ENCODE measurements at places on chromosomes 2 and 18.

GRCh38 chr2:176278927-176279326, 9.7 kb downstream of the MTX2 start:
- DNase-seq = no peak

GRCh38 chr2:16206191-16206944, 266.0 kb downstream of the MYCN start:
- DNase-seq = no peak

DNA sequence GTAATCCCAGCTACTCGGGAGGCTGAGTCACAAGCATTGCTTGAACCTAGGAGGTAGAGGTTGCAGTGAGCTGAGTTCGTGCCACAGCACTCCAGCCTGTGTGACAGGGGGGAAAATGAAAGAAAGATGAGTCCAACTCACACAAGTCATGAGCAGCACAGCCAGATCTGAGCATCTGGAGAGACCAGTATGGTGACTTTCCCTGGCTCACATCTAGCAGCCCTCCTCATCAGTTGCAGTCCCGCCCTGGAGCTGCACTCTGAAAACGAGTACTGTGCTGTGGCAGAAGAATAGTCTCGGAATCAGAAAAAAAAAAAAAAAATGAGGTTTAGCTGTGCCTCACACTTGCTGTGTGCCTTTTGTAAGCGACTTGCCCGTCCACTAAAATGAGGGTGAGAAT, 74.4 kb upstream of the TRIB2 start:
- no peak for DNase-seq

DNA sequence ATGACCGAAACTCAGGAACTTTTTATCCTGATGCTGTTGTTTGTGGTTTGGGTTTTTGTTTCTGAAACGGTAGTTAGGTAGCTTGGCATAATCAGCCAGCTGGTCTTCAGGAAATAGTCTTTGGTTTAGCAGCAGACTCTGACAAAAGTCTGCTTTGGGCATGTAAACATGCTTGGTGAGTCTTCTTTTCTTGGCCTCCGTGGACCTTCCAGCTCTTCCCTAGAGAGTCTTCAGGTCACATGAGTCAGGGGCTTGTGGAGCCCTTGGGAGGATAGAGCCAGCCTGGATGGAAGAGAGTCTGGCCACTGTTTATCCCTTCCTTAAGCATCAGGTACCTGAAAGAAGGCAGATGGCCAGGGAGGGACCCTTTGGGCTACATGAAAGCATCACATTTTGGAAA, 154.5 kb downstream of the MGAT5 start:
- DNase-seq = no peak

DNA sequence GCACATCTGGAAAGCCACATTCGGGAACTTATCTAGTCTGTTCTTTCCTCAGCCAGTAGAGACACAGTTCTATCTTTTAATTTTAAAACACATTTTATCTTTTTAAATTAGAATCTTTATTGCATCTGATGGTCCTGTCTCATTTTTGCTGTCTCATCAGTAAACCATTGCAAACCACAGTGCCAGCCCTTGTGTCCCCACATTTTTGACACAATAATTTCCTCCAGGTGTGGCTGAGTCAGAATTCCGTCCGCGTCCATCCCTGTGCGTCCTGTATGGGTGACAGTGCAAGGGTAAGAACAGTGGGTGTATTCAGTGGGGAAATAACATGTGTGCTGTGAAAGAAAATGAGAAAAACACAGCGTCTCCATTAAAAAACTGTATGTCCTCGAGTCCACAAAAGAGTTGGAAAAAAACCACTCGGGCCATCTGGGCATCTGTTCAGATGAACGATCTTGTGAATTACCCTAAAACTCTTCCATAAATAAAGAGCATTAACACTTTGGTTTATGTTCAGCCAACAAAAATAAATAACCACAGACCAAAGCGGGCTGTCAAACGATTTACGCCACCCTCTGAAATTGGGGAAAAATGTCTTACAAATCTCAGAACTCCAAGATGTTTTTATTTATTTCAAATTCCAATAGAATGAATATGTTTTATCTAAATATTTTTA, 137.3 kb downstream of the ZNF516 start:
- DNase-seq = no peak

GRCh38 chr2:115584507-115584906, 1142.1 kb downstream of the DPP10 start:
- no peak for DNase-seq

GRCh38 chr2:54605836-54606235, 117.6 kb upstream of the EML6 start:
- DNase-seq = no peak

- no peak for DNase-seq
Measured at GRCh38 chr2:151239624-151240023, 22.0 kb downstream of the RBM43 start.

GRCh38 chr18:36420826-36421225, 123.3 kb downstream of the FHOD3 start:
- DNase-seq = no peak

GRCh38 chr18:61855449-61856378, 37.1 kb downstream of the RNF152 start:
- DNase-seq = no peak

DNA sequence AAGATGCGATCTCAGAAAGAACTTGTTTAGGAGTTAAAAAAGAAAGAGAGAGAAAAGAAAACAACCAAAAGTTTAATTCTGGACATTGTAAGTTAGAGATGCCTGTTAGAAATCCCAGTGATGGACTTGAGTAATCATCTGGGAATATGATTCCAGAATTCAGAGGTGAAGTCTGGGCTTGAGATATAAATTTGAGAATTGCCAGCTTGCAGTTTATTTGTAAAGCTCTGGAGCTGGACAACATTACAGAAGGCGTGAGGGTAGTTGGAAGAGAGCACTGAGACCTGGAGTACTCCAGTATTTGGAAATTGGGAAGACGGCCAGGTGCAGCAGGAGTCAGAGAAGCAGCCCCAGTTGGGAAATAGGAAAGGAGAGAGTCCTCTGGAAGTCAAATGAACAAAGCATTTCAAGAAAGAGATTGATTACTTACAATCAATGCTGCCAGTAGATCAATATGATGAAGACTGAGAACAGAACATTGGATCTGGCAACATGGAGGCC, 128.8 kb upstream of the ARHGAP28 start:
- no peak for DNase-seq

DNA sequence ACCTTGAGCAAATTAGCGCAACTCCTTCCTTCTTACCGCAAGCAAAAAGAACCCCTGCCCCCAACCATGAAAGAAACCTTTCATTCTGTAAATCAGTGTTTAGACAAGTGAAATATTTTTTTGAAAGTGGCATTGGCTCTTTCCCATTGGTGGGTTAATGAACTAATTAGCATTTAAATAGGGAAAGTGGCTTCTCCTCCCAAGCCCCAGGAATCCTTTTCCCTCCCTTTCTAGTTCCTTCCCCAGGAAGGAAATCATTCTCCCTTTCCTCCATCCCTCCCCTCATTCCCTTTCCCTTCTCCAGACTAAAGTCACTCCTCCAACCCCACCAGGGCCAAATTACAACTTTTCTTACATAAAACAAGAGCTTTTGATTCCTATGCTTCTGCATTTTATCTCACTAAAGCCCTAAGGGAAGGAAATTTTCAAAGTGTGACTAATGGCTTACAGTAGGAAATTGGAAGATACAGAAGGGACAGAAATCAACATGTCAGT, 22.9 kb upstream of the TYMS start:
- no peak for DNase-seq

- DNase-seq = no peak
Measured at GRCh38 chr2:238159071-238159539, 335 bp downstream of the ERFE start.

DNA sequence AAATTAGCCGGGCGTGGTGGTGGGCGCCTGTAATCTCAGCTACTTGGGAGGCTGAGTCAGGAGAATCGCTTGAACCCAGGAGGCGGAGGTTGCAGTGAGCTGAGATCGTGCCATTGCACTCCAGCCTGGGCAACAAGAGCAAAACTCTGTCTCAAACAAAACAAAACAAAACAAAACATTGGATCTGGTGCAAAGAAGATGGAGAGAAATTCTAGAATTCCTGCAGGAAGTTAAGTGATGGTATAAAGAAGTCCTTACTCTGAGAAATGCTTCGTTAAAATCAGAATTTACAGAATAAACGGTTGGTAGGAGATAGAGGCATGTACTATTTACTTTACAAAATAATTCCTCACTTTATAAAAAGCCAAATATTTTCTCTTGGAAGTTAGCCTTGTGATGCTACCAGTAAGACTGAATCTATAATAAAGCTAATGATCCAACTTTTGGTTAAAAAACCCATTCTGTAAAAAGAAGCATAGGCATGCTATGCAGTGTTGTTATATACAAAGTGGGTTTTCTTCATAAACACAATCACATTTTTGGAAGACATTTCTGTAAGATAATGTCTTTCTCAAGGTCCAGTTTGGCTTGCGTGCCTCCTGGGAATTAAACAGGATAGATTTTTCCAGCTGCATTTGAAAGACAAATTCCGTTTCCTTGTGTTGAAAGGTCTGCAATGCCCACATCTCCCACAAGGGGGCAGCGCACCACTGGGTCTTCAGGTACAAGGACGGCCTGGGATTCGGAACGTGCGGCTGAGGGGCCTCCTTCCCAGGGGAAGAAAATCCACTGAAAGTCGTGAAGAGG, 35.6 kb upstream of the PNO1 start:
- peak; percentile 75 for DNase-seq

DNA sequence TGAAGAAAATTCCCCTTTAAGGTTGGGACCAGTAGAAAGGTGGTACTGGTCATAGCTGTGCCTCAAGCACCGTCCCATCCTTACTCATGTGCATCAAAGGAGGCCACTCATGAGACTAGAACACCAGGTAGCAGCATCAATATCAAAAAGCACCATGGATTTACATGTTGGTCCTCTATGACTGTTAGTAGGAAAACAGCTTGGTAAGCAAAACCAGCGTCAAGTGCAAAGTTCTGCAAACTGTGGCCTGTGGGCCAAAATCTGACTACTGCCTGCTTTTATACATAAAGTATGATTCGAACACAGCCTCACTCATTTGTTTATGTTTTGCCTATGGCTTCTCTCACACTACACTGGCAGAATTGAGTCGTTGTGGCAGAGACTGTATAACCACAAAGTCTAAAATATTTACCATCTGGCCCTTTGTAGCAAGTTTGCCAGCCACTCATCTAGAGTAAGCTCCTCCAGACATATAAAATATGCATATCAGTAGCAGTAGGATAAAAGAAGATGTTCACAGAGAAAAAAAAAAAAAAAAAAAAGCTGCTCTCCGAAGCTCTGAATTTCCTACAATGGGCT, 119.7 kb upstream of the CTNNA2 start:
- DNase-seq = no peak

DNA sequence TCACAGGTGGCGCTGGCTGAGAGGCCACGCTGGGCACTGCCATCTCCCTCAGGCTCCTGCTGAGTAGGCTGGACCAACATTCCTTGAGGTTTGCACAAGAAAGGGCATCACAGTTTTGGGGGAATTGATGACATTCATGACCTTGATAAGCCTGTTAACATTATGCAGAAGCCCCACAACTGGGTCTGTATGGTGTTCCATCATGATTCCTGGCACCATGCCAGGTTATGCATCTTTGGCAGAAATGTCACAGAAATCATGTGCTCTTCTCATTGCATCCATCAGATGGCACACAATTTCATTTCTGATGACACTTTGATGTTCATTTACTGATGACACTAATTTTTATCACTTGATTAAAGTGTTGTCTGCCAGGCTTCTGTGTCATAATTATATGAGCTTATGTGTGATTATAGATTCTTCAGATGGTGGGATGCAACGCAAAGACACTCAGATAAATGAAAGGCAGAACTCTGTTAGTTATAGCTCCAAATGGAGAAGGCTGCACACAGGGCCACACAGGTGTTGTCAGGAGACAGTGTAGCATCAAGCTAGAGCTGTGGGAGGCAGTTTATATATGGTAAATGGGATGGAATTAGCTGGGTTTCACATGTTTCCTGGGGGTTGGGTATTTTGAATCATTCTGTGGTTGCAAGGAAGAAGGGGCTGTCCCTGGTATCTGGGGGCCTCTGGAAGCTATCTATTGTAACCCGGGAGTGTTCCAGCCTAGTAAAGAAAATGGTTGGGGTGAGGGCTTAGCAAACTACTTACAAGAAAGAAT, 191.3 kb downstream of the SLC39A10 start:
- DNase-seq = no peak

All from effector CD4-positive, alpha-beta T cell (primary cell).